Vagina (tissue), 2 donors: ENCODE measurements at places on chromosomes 3 and 15.

GRCh38 chr15:29376590-29376989 lies 107.0 kb upstream of the NSMCE3 start:
- DNase-seq: no peak

GRCh38 chr3:172787746-172788145 lies 37.2 kb downstream of the ECT2 start:
- no peak for DNase-seq

GRCh38 chr3:48402281-48402732 lies 27.6 kb downstream of the PLXNB1 start:
- DNase-seq: peak; percentile 98

GRCh38 chr15:31485911-31486461 lies 159.4 kb downstream of the KLF13 start:
- peak; percentile 85 for DNase-seq

DNA sequence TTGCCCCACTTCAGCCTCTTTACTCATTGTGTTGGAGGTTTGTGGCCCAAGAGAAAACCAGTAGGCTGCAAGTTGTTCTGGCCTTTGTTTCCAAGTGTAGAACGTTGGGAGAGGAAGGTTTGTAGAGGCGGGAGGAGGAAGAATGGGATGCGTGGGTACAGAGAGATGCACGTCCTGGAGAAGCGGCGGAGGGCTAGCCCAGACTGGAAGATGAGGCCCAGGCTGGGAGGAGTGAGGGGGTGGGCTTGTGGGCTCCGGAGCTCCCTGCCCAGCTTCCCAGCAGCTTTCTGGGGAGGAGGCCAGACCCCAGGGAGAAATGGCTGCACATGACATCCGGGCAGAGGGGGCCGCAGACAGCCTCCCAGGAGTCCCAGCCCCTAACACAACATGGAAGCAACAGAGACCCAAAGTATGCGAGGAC lies 5.3 kb downstream of the PLA2G4F start:
- no peak for DNase-seq

GRCh38 chr3:133157716-133158115 lies 119.5 kb downstream of the TMEM108 start:
- no peak for DNase-seq

DNA sequence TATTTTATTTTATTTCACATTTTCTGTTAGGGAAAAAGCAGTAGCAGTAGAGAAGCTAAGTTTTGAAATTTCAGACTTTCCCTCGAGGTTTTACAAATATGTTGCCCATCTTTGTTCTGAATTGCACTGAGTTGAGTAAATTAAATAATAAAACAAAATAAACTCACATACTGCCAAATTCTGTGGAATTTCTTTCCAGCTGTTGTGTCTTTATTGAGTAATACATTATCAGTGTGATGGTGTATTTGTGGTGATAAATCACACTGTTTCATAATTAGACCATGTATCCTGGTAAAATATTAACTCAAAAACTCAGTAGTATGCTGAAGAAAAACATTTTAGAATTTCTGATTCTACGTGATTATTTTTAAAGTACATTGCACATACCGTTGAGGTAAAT lies 592.1 kb downstream of the SI start:
- DNase-seq: no peak

- DNase-seq: no peak
Measured at GRCh38 chr3:189169728-189170127, 2.0 kb upstream of the TPRG1 start.

- no peak for DNase-seq
Measured at GRCh38 chr15:74317820-74318375, 49.5 kb downstream of the CYP11A1 start.

DNA sequence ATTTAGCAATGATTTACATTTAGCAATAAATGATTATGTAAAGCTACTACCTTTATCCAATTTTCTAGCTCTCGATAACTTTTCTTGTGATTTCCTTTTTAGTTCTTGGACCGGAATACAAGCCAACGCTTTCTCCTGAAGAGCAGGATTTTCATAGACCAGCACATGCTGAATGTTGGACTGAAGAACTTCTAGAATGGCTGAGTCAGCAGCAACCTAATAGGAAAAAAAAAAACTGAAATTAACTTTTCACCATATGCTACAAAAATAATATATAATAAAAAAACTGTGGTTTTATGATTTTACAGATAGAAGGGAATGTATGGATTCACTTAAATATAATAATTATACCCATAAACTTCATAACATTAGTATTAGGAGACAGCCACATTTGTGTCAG lies 32.2 kb downstream of the NGLY1 start:
- no peak for DNase-seq

DNA sequence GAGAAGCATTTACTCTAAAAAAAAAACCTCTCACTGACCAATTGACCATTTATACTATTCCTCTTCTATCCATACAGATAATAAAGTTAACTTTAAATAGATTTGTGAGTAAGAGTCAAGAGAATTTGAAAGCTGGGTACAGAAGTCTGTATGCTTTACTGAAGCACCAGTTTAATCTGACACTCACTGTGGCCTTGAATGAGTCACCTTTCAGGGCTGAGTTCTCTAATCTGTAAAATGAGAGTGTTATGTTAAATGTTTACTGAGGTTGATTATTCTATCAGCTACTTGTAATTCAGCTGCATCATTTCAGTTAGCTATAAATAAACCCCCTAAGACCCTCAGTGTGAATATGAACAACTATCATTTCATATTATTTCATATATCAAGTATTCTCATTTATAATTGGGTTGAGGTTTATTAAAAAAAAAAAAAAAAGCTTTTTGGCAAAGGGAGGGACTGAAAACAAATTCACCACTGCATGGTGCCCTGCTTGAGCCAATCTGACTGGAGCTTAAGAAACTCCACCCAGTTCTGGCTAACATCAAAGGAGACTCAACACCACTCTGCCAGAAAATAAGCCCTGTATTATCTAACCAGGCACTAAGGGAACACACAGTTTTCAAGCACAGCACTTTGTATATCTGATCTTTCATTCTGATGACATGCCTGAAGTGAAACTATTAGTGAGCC lies 2.8 kb downstream of the MAP4 start:
- no peak for DNase-seq

DNA sequence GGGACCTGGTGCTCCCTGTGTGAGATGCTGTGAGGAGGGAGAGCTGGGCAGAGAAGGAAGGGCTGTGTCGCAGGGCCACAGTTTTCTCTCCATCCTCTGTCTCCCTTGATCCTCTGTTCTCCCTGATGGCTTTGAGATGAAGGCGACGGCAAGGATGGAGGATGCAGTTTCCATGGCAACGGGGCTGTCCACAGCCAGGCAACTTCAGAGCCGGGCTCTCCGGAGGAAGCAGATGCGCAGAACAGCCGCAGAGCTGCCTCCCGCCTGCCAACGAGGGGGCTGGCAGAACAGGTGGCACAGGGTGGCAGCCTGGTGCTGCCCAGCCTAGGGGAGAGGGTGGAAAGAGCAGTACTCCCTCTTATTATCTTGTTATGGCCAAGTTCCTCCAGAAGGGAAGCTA lies 9.9 kb upstream of the GRM2 start:
- DNase-seq: no peak

- no peak for DNase-seq
Measured at GRCh38 chr15:40282147-40282868, 556 bp downstream of the ANKRD63 start.

DNA sequence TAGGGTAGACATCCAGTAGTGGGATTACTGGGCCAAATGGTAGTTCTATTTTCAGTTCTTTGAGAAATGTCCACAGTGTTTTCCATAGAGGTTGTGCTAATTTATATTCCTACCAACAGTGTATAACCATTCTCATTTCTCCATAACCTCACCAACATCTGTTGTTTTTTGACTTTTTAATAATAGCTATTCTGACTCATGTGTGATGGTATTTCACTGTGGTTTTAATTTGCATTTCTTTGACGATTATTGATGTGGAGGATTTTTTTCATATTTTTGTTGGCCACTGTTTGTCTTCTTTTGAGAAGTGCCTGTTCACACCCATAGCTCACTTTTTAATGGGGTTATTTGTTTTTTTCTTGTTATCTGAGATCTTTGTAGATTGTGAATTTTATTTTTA lies 125.2 kb downstream of the CFAP20DC start:
- no peak for DNase-seq

DNA sequence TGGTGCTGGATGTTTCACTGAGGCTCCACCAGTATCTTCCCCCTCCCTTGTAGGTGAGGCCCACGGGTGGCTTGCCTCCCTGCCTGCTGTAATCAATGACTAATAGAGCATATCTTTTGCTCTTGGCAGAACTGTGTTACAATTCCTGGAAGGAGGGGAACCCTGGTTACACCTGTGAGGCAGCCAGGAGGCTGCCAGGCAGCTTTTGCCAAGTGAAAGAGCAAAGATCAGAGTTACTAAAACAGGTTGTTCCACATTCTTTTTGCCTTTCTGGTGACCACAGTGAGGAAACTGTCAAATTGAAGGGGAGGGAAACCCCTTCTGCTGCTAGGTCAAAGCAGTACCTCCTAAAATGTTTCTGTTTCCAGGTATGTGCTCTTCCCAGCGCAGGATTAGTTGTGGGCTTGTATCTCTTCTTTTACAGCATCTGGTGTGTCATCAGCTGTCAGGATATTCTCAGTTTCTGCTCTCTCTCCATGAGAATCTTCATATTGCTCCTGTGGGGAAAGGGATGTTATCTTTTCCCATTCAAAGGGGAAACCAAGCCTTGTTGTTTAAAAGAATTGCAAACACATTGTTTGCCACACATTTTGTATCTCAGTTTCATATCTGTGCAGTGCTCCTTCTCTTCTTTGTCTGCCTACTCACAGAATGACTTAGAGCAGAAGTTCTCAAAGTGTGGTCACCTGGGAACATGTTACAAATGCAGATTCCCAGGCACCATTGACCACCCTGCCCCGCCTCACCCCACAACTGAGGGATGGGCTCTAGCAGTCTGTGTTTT lies 137.4 kb upstream of the UMPS start:
- no peak for DNase-seq
